ENCODE measurements at places on chromosomes 3 and 15. TPM values are rescaled to one million over a fixed set of nuclear protein-coding genes. Genes with fewer than 3 reads are reported as not detected.

- no peak for DNase-seq
Observed at GRCh38 chr15:64855205-64855975, 13.7 kb downstream of the PLEKHO2 start.

DNA sequence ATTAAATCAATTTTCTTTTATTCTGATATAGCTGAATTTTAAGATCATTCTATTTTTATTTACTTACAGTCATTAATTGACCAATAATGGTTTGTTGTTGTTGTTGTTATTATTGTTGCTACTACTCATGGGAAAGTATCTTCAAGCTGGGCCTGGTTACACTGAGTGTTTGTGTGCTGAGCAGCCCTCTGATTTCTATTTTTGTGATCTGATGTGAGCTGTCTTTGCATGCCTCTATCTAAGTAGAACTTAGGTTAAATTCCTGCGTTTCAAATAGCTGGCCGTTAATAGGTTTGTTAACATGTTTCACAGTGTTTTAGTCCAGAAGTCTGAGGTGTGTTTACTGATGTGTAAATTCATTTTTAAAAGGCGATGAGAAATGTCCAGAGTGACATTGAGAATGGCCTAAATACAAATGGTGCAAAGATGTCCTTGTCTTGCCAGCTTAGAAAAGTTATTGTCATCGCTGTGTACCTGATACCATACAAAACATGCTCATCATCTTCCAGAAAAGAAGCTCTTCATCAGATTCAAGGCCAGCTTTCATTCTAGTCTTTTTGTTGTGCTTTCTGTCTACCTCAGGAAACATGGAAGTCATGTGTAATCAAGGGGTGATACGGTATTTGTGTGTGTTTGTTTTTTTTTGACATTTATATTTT lies 15.8 kb downstream of the ARIH2 start:
- DNase-seq = no peak

GRCh38 chr3:167396075-167396474 lies 16.0 kb upstream of the ZBBX start:
- DNase-seq = no peak

HYAL3 gene
- 1.8 TPM for total RNA-seq

- DNase-seq = no peak
Observed at GRCh38 chr3:180624714-180625113, 22.8 kb downstream of the TTC14 start.

- DNase-seq = no peak
Observed at GRCh38 chr3:56677286-56677685, 5.8 kb downstream of the TASOR start.

DNA sequence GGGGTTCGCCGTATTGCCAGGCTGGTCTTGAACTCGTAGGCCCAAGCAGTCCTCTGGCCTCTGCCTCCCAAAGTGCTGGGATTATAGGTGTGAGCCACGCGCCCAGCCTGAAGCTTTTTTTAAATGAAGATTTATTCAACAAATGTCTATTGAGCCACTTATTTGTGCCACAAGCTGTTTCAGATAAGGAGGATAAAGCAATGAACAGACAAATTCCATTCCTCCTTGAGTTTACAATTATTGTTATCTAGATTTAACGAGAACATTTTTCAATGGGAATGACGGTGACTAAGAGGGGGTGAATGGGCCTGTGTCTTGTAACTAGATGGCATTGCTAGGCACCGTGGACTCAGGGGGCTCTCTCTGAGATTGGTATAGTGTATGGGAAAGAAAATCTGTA lies 10.2 kb downstream of the PPARG start:
- no peak for DNase-seq

DNA sequence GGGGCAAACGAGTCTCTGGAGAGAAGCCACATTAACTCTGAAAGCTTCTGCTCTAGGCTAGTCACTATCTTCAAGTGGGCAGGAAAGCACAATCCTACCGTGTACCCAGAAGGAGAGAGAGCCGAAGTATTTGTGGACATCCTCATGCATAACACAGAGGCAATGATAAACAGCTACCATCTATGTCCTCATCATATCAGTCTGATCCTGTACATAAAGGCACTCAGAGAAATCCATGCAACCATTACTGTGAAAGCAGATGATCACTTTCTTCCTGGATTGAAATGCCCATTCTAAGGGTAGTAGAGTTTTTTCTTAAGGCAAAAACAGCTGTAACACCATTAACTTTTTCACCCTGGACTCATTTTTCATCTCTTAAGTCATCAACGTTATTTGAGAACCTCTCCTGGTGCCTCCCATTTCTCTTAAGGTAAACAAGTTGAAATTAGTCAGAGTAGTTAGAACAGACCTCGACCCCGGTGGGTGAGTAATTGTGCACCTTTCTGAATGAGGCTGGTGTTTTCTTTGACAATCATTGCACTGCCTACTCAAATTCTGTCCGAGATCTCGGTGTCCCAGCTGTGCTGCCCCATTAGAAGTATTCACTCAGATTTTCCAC lies 327.4 kb downstream of the SHQ1 start:
- no peak for DNase-seq

DNA sequence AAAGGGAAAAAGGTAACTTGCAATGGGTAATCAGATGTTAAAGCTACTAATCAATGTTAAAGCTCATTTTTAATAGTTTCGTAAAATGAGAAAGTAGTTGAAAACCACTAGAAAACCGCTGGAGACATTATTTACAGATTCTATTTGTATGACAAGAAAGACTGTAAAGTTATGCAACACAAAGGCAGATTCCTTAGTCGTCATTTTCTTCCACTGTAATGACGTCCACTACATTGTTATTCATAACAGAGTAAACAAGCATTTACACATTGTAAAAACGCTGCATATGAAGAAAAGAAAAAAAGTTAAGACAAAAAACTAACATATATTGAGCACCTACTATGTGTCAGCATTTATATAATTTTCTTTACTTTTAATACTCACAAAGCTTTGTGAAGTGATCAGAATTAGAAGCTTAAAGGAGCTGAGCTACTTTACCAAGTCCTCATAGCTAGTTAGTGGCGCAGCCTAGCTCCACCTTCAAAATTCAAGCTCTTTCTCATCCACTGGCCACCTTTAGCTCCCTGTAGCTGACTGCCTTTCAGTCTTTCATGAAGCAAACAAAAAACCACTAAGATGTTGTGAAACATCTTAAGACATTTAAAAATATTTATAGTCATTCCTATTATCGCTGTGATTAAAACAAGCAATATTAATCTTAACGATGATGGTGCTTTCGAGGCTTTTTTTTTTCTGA lies 100.1 kb upstream of the CDIN1 start:
- no peak for DNase-seq

DNA sequence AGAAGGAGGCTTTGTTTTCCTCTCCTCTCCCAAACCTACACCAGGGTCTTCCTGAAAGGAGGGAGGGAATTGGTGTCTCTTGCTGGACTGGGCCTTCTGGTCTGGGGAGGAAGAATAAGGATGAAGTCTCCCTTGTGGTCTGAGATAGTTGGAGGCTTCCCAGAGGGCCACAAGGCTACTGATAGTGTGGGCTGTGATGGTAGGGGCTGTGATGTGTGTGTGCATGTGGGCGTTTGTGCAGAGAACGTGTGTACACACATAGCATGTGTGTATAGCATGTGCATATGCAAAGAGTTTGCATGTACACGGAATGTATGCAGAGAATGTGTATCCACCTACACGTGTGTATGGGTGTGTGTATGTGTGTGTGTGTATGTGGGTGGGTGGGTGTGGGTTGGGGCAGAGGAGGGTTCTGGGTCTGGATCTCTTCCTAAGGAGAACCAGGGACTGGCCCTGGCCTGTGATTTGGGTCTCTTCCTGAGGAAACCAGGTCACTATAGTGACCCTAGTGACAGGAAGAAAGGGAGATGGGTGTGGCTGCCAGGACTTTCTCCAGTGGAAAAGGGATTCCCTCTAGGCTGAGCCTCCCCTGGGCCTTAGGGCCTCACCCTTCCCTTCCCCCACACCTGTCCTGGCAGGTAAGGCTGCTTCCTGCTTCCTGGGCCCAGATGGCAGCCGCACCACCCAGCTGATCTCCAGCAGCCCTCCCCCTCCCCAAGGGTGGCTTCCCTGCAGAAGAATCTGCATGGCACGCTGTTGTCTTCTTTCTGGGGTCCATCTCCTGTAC lies 1.7 kb downstream of the FLNB start:
- DNase-seq = peak; percentile 82

DNA sequence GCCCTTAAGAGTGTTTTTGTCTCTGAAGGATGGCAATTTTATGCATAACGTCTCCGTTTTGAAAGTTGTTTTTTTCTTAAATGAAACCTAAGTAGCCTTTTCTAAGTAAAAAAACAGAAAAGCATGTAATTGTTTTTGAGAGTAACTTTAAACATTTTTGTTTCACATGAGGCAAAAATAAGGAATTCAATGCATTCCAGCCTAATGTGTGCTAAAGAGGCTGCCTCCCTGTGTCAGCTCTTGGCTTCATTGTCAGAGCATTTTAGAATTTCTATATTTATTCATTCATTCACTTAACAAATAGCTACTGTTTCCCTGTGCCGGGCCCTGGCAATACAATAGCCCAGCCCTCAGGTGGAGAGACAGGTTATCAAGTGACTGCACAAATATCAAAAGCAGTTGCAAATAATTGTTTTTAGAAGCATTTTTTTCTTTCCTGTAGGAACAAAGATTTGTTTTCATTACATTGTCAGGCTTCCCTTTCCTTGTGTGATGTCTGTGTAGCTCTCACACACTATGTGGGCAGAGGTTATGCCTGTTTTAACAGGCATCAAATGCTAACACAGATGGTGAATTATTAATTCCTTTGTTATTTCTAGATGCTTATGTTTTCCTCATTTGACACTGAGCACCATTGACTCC lies 81.9 kb downstream of the CCK start:
- DNase-seq = no peak

DNA sequence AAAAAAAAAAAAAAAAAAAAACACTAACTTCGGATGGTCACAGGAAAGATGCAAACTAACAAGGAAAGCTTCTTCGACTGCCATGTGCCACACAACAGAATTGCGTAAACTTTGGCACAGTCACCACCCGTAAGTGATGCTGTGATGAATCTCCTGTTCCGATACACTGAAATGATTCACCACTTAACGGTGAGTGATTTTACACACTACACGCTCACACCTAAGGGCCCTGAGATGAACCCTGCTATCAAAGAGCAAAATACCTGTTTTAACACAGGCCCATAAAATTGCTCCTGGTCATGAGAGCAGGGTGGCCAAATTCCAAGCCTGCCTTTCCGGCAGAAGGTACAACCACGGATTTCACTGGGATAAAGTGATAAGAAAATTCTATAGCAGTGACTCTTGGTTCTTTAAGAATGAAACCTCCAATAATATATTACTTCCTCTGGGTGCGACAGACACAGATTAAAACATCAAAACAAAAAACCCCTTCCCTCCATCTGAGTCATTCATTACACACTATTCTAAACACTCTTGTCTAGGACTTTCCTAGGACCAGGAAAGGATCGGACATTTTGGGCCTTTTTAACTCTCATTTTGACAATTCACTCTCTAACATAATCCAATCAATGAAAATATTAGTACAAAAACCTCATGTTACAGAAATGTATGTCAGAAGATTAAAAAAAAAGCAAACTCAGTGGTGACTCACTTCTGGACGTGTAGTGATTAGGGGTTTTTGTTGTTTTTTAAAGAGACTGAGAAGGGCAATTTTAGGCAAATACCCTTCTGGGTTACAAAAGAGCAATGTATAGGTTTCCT lies 28.3 kb downstream of the LRIG1 start:
- DNase-seq = no peak

DNA sequence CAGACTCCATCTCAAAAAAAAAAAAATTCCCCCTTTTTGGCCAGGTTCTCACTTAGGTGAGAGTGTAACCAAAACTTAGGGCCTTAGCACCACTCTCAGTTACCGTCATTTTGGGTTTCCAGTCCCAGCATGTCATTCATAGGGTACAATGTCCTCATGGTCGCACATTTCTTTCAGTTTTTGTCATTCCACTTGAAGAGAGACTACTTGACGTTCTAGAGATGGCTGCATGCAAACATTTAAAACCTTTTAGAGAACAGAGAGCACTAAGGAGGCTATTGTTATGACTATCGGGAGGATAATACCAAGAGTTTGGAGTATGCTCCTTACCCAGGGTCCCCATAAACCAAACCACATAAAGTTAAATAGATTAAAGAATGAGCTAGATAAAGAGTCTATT lies 37.9 kb upstream of the THUMPD3 start:
- no peak for DNase-seq
